Activated naive CD8-positive, alpha-beta T cell treated with anti-CD3 and anti-CD28 coated beads, Interleukin-2, amount 50 U/mL, for 24 hours (primary cell): ENCODE measurements at places on chromosomes 2 and 18.
A peak's percentile ranks its signal among the peaks of the same experiment; 100 is the strongest.

- peak; percentile 5 for DNase-seq
Observed at GRCh38 chr2:69013840-69014821, 1.2 kb downstream of the ANTXR1 start.

DNA sequence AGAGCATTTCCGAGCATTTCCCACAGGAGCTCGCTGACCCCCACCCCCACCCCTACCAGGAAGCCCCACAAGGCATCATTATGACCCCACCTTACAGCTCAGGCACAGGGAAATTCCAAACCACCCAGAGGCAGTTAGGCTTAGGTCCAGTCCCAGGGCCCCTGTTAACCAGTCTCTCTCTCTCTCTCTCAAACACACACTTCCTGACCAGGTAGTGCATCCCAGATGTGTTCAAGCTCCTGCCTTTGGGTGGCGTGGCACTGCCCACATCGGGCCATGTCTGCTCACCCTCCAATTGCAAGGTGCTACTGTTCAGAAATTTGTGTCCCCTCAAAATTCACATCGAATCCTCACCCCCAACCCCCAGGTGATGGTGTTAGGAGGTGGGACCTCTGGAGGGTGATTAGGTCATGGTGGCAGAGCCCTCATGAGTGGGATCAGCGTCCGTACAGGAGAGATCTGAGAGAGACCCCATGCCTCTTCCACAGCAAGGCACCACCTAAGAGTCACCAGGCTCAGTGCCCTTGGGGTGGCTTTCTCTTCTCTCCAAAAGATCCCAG, 8.8 kb downstream of the COPS9 start:
- no peak for DNase-seq

DNA sequence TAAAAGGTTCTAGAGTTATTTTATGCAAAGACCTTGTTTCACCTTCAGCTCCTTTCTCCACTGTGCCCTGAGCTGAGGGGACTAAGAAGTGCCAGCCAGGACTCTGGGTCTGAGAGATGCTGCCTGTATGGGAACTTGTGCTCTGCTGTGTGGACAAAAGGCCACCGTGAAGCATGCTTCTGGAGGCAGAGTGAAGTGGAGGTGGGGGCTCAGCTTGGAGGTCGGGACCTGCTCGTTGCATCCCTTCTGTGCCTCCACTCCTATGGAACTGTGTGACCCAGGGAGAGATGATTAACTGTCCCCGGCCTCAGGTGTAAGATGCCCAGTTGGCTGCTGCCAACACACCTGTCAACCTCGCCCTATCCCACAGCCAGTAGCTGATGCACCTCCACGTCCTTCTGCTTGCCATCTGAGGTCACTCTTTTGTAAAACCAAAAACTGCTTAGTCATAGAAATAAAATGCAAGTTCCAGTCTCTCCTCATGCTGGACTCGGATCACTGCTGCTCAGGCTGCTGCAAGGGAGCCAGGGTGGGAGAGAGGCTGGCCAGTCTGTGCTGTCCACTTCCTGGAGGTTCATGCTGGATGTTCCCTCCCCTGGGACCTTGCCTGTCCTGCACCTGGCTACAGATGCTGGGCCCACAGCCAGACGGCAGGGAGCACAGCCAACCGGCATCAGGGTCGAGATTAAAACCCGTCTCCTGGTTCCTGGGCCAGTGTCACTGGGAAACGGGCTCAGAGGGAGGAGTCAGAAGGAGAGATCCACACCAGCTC, 113.2 kb downstream of the ACKR3 start:
- no peak for DNase-seq

DNA sequence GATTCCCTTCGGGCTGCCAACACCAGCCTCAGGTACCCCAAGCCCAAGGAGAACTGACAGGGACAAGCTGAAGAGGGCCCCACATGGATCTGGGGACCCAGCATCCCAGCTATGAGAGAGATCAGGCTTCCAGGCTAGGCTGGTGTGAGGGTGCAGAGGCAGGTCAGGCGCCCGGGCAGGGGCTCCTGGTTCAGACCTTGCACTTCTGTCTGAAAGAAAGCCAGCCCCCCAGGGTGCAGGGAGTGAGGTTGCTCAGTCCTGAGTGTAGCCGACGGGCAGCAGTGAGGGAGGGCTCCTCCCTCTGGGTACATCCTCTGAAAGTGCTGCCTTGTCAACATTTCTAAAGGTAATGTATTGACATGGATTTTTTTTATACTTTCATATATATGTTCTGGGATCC, 33.1 kb downstream of the KCNF1 start:
- DNase-seq, result no peak

GRCh38 chr18:79197531-79197930, 128.3 kb downstream of the ATP9B start:
- DNase-seq, result no peak

DNA sequence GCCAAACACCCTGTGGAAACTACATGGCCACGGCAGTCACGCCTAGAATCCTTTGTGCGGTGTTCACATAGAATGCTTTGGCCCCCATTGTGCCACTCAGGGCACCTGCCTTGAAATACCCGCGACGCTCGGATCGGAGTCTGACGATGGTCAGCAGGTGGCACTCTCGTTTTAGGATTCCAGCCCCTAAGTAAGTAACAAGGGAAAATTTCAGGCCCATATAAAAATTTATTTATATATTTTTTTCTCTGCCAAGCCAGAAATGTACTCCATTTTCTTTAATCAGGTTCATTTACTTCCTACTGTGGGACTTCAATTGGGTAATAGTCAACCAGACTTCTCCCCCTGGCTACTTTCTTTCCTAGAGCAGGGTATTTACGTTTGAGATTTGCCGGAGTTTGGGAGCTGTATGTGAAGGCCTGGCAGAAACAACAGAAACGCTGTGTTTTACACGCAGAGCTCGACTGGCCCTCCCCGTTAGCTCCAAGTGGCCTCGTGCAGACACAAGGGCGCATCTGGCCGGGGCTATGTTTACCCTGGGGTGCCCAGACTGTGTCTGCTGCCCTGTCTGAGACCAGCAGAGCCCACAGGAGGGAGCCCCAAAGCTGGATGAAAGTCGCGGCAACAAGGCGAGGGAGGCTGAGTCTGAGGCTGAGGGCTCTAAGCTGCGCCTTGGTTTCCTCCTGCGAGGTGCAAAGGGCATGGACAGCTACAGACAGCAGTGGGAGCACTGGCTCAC, 41.6 kb downstream of the LRRC30 start:
- no peak for DNase-seq

GRCh38 chr2:199982126-199982843, 26.9 kb downstream of the MAIP1 start:
- no peak for DNase-seq

GRCh38 chr2:112690853-112691401, 29.9 kb upstream of the NT5DC4 start:
- peak; percentile 66 for DNase-seq

DNA sequence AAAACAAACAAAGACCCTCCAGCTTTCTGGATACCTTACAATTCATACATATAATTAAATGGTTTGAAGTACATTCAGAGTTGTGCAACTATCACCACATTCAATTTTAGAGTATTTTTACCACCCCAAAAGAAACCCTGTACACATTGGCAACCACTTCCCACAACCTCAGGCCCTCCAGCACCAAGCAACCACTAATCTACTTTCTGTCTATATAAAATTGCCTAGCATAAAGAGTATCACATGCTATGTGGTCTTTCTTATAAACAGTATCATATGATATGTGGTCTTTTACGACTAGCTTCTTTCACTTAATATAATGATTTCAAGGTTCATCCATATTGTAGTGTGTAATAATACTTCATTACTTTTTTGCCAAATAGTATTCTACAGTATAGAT, 7.3 kb downstream of the IER3IP1 start:
- no peak for DNase-seq

DNA sequence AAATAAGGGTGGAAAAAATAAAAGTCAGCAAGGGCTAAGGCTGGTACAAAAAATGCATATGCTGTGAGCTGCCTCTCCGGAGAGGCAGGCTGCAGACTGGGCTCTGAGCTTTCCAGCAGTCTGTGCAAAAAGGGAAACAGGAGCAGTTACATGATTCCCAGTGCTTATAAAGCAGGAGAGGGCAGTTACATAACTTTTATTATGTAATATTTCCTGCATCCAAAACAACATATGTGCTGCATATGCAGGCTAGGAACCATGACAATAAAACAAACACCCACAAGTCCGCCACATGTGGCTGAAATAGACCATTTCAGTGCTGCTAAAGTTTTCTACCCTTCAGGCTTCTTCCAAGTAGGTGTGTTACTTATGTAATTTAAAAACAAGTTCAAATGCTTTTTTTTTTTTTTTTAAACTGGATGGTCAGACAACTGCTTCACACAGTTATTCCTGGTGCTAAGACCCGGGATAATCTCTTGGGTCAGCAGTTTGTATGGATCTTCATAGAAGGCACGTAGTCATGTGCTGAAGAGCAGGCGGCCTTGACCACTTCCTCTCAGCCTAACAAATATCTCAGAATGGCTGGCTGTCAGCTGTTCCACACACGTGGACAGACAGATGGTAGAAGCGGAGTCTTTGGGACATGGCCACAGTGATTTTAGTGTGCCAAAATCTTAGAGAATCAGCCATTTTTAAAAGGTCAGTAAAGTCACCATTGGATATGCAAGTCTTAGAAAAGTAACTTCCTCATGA, 43.5 kb downstream of the ARMC9 start:
- no peak for DNase-seq

DNA sequence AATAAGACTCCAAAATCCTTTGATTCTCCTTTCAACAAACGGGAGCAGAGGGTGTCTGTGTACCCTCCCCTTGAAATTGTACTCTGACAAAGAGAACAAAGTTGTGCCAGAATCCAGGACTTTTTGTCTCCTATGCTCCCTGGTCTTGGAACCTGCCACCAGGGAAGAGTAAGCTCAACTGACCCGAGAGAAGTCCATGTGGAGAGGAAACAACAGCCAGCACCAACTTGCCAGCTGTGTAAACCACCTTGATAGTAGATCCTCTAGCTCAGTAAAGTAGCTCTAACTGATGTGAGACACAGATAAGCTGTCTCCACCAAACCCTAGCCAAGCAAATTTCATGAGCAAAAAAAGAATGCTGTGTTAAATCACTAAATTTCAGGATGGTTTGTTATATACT, 46.9 kb downstream of the LNPK start:
- DNase-seq, result no peak

- no peak for DNase-seq
Observed at GRCh38 chr18:74689251-74689650, 91.6 kb downstream of the ZNF407 start.

GRCh38 chr18:4198956-4199355, 256.2 kb downstream of the DLGAP1 start:
- DNase-seq, result no peak

GRCh38 chr2:143489145-143489544, 359.9 kb downstream of the ARHGAP15 start:
- no peak for DNase-seq

GRCh38 chr2:98883780-98884211, 52.2 kb downstream of the CRACDL start:
- DNase-seq, result no peak

- no peak for DNase-seq
Observed at GRCh38 chr2:18171191-18172139, 293.0 kb downstream of the KCNS3 start.

DNA sequence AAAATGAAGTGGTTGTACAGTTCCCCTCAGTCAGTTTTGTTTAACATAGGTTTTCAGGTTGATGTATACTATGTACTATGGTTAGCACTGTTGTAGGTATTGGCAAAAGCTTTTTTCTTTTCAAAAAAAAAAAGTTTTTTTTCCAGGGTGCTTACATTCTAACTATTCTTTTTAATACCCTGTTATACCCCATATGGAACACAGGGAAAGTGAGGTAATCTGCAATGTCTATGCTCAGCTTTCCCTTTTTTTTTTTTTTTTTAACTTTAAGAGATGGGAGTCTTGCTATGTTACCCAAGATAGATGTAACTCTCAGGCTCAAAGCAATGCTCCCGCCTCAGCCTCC, 590 bp upstream of the CCDC138 start:
- DNase-seq, result no peak

- DNase-seq, result no peak
Observed at GRCh38 chr2:3486047-3487027, 33.0 kb downstream of the ADI1 start.
